ENCODE measurements at places on chromosomes 6 and 20.

DNA sequence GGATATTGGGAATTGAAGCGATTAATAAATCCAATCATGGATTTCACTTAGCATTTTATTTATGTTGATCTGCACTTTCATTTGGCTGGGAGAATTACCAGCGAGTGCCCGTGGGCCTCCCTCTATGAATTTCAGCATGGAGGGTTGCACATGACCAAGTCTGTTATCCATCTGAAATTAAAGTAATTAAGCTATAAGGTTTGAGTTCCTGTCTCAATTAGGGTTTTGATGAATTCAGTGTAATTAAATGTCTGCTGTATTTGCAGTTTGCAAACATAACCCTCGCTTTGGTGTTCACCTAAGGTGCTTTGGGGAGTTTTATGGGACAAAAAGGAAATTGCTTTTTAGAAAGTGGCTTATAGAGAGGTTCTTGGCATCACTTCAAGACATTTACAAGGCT lies 169.8 kb upstream of the RIN2 start:
- no peak for DNase-seq

- DNase-seq = no peak
Observed at GRCh38 chr6:167290786-167291622, at the start of gene UNC93A. TSS of gene UNC93A (plus strand) at chr6:167291315. CDS start at chr6:167291490, 175 bp downstream.

DNA sequence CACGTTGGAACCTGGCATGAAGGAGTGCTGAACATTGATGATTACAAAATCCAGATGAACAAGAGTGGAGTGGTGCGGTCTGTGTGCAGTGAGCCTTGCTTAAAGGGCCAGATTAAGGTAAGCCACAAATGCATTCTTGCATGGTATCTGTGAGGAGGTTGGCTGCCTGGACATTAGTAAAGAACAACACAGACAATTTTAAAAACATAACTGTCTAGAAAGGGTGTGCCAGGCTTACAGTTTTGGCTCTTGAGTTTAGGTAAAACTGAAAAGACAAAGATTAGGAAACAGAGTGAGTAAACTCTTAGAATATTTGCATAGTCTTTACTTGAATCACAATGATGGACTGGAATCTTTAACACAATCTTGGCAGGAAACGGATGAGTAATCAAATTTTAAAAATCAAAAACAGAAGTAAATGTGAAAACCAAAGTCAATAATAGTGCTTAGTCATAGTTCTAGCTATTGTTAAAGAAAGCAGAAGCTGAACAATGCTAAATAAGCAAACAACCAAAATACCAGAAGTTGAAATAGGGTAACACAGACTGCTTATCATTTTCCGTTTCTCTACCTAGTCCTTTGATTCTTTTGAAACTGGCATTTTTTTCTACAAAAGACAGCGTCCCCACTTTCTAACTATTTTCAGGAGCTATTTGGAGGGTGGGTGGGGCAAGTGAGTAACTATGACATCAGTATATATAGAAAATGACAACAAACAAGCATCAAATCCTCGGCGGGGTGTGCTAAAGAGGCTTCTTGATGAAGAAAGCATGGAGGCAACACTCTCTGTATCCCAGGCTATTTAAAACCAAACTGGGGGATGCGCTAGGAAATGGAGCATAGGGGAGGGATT lies 185.8 kb upstream of the RAB32 start:
- DNase-seq = no peak

GRCh38 chr6:125789576-125790357 lies 993 bp upstream of the NCOA7 start:
- peak; percentile 55 for DNase-seq

DNA sequence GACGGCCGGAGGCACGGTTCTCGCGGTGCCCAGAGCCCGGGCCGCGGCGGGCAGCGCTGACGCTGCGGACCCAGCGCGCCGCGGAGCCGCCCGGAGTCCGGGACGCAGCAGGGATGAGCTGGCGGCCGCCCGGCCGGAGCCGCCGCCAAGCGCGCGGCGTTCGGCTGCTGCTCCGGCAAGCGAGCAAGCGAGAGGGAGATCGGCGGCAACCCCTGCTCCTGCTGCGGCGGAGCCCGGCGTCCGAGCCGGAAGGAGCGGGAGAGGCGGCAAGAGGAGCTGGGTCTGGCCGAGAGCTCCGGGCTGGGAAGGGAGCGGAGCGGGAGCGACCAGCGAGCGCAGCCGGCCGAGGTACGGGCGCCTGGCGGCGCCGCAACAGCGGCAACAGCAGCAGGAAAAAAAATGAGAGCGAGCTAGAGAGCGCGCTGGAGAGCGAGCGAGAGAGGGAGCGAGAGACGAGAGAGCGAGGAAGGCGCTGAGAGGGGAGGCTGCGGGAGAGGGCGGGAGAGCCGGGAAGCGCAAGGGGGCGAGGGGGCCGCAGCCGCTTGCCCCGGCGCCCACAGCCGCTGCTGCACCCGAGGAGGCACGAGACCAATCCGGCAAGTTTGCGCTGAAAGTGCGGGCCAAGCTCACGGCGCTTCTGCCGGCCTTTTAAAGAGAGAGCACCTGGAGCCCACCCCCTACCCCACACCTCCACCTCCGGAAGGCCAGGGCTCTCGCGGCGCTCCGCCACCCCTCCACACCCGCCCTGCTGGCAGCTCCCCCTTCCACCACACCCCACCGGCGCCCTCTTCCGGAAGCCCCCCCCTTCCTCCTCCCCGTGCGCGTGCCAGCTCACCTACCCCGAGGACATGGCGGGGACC lies 496 bp downstream of the GRM4 start:
- DNase-seq = no peak

DNA sequence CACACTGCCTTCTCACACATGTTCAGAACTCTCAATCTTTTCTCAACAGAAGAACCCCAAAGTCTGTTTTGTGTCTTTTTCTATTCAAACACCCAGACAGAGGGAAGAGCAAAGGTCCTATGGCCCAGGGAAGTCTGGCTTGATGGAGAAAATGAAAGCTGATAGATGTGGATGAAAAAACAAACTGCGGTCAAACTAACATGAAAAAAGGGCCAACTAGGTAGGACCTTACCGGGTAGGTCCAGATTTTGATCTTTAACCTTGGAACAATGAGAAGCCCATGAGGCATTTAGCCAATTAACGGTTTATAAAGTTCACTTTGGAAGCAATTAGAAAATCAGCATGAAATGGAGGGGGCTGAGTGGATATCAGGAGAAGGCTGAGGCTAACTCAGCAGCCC lies 507.7 kb upstream of the SLC35B3 start:
- no peak for DNase-seq

DNA sequence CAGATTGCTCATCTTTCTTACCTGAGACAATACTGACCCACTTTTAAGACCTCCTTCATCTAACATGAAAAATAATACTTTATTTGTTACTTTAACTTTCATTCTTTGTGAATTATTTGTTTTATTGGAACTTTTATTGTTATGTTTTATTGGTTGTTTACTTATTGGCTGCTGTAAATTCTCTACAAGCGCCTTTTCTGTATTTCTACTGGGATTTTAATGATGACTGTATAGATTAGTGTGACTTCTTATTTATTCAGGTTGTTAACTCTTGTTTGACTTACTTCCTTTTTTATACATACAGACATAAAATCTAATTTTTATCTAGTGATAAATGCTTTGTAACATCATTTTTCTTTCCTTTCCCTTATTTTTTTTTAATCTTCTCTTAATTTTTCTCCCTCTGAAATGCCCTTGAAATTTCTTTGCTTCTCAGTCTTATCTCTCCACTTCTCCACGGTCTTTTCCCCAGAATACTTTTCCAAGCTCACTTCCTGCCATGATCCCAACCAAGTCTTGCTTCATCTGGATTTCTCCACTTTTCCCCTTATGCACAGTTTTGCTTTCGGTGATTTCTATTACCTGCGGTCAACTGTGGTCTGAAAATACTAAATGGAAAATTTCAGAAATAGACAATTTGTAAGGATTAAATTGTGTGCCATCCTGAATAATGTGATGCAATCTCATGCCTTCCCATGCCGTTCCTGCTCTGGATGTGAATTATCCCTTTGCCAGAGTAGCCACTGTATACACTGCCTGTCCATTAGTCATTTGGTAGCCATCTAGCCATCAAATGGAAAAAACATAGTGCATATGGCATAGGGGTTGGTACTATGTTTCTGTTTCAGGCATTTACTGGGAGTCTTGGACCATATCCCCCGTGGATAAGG lies 265.9 kb downstream of the PRL start:
- DNase-seq = no peak

DNA sequence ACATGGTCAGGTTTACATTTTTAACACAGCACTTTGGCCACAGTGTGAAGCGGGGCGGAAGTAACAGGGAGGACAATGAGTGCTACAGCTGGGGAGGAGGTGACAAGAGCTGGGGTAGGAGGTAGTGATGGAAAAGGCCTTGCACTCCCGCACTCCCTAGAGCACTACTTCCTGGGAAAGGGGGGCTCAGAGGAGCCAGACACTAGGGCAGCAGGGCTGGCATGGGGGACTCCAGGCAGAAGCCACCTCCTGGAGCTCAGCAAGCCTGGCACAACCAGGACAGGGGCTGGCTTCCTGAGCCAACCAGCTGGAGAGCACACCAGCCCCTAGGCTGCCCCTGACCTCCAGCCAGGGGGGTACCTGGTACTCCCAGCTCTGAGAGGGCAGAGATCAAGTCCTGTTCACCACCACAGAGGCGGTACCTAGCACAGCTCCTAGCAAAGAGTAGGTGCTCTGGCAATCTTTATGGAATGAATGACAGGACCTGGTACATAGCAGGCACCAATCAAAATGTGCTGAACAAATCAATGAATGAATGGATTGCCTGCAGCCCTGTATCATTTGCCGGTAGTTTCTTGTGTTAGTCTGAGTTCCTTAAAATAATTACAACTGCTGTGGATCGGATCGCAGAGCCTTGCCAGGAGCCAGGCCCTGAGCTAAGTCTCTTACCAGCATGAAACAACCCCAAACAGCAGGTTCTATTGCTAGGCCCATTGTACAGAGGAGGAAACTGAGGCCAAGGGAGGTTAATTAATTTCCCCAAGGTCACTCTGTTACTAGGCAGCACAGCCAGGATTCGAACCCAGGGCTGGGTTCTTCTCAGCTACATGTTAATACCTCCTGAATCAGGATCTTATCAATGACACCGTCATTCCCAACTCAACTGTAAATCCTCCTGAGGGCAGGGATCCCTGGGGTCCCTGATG lies 15.5 kb downstream of the NOL4L start:
- no peak for DNase-seq

DNA sequence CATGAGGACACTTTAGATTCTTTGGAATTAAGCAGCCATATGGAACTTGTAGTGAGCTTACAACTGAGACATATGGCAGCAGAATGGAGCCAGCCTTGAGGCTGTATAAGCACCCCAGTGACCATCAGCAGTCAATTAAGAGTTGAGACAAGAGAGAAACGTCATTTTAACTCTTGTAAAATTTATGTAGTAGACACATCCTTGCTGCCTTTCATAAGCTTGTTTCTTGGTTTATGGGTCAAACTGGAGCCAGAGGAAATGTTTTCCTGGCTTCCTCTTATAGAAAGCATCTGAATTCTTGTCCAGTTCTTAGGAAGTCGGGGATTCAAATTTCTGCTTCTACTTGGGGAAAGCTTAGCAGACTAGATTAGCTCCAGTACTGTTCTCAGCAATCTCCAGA lies 745.1 kb upstream of the MARCKS start:
- DNase-seq = no peak

DNA sequence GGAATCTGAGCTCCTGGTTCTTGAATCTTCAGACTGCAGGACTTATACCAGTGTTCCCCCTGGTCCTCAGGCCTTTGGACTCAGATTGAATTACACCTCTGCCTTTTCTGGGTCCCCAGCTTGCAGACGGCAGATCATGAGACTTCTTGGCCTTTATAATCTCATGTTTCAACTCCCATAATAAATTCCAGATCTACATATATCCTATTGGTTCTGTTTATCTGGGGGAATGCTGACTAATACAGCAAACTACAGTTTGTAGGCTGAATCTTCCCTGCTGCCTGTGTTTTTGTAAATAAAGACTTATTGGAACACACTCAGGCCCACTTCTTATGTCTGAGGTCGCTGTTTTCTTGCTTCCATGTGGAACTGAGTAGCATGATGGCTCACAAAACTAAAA lies 184.7 kb downstream of the HDGFL1 start:
- DNase-seq = no peak

Measured in NCI-H187 treated with DMSO at 0.1 percent for 48 hours (cell line).